Natural killer cell treated with Interleukin-12 subunit alpha and Interleukin-12 subunit beta and Interleukin-15 and Interleukin-18, amount 100 ng/mL, for 72 hours (primary cell): ENCODE measurements at places on chromosomes 6 and 20. TPM values are rescaled to one million over a fixed set of nuclear protein-coding genes. Genes with fewer than 3 reads are reported as not detected.

The MROH8 gene
- total RNA-seq, result 2.1 TPM

The COL12A1 gene
- not detected for total RNA-seq

The DLL1 gene
- 0.61 TPM for total RNA-seq

The RIPOR3 gene
- total RNA-seq, result not detected

The PRSS16 gene
- total RNA-seq, result not detected

The GRM1 gene
- not detected for total RNA-seq

The ACTL10 gene
- total RNA-seq, result 1.7 TPM

The C20orf202 gene
- 0.40 TPM for total RNA-seq

The FARS2 gene
- total RNA-seq, result 41.7 TPM

The ERVFRD-1 gene
- not detected for total RNA-seq
